Activated naive CD8-positive, alpha-beta T cell treated with anti-CD3 and anti-CD28 coated beads, Interleukin-2, amount 50 U/mL, for 16 hours (primary cell): ENCODE measurements at places on chromosomes 12 and 14.

- no peak for DNase-seq
These were observed 253.4 kb upstream of the KITLG start for GRCh38 chr12:88833641-88834116.

- DNase-seq = no peak
These were observed 7.0 kb upstream of the B4GALNT3 start for GRCh38 chr12:452667-453210.

GRCh38 chr12:59193476-59194050, 273.3 kb upstream of the LRIG3 start:
- DNase-seq = no peak

GRCh38 chr12:21541773-21542172, 15.7 kb downstream of the SPX start:
- no peak for DNase-seq

DNA sequence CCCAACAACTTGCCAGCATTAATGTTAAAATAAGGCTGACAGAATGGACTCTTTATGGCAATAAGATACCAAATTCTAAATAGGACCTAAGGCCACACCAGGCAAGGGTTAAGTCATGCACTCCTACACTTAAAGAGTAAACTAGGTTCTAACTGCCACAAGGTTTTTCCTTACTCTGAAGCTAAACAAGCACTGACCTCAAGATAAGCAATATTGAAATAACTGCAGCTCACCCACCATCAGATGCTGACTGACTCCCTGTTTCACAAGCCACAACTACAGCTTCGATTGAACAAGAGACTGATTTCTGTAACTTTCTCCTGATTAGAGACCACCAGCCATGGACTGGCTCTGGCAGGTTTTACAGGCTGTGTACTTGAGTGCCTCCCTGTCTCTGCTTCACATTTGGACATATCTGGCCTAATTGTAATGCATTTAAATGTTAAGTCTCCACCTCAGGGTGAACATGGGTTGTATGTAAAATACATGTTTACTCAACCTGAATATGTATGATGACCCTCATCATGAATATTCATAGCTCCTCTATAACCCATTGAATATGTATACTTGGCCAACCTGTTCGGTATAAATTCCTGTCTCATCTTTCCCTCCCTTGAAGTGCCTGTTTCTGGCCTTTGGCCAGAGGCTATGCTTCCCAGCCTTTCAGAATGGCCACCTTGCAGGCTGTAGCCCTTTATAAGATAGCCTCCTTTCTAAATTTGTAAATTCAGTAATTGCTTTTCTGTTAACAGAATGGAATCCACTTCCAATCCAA, 70.5 kb upstream of the DAAM1 start:
- DNase-seq = no peak

GRCh38 chr12:113056631-113057488, at the start of gene DTX1:
DTX1 (plus strand) TSS chr12:113056730; CDS start chr12:113058193, 1,463 bp downstream.
- DNase-seq = no peak

GRCh38 chr14:61101803-61102548, 120.9 kb downstream of the SLC38A6 start:
- DNase-seq = no peak

DNA sequence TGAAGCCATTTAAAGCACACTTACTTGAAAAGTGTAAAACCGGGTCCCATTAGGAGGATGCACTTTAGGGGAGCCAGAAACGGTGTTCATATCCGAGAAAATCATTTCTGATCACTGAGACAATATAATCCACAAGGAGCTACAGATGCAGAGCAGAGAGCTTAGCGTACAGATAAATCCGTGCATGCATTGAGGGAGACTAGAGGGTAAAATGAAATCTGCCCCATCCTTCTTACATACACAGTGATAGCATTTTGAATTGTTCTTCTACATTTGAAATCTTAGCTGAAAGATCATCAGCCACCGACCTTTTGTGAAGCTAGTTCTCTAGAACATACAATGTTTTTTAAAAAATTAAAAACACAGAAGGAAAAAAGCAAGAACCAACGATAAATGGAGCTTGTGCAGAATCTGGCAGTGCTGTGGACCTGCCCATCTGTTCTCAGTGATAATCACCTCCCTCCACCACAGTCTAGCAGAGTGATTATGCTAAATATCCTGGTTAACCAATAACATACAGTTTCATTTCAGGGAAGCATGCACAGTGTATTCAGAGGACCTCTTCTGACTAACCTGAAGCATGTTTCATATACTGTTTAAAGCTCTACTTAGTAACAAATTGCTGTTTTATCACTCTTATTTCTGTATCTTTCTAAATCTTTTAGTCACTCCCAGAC, 161.1 kb downstream of the PPFIA2 start:
- DNase-seq = no peak

- DNase-seq = no peak
These were observed 266.2 kb upstream of the PELI2 start for GRCh38 chr14:55851961-55852360.

- no peak for DNase-seq
These were observed 1.3 kb downstream of the CLEC9A start for GRCh38 chr12:10031771-10032175.

DNA sequence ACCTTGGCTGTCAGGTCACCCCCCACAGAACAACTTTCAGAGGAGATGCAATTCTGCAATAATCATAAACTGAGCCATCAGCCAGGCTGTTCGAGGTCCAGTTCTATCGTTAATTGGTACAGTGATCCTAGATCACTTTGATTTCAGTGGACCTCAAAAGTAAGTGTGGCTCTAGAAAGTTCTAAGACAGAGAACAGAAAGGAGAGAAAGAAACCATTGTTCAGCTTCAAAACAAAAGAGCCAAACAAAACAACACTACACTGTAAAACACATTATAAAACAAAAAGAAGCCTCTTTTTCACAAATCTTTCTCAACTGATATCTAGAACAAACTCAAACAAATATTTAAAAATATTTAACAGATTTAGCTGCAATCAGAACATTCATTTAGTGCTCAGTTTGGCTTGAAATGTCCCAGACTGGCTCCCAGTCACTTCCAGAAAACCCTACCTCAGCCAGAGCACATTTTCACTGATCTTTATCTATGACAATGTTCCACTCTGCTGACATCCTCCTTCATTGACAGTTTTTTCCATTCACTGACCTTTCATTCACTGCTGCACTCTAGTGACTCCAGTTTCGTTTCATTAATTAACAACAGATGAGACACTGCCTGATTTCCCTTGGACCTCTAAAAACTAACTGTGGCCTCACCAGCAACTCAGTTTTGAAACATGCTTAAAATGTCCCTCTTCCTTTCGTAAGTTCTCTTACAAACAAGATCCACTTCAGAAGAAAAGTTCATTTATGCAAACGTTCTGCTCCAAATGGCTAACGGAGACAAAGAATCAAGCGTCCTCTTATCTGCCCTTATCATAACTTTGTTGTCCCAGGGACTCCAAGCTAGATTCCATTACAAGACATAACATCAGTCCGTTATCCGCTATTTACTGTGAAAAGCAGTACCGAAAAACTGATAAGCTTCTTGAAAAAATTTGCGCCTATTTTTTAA, 56.8 kb downstream of the DUSP16 start:
- DNase-seq = no peak

DNA sequence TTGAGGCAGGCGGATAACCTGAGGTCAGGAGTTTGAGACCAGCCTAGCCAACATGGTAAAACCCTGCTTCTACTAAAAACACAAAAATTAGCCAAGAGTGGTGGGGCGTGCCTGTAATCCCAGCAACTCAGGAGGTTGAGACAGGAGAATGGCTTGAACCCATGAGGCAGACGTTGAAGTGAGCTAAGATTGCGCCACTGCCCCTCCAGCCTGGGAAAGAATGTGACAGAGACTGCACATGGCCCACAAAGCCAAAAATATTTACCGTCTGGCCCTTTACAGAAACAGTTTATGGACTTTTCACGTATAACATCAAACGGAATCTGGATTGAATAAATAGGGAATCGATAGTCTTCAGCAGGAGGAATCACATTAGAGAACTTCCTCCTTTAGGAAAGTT, 3.5 kb downstream of the RSRC2 start:
- DNase-seq = no peak

DNA sequence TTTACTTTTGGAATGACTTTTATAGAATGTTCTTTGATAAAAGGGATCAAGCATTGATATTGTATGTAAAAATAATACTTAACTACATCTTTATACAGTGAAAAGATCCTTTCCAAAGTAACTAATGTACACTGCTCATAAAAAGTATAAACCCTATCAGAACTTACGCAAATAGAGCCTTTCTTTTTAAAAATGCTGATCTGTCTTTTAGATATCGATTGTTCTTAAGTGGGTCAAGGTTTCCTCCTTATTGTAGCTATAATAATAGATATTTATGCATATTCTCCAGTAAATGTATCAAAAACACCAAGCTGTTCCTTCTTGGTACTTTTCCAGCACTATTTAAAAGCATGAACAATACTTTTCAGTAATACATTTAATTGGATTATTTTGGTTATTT, 68.5 kb downstream of the PPHLN1 start:
- DNase-seq = no peak

- DNase-seq = no peak
These were observed 105.2 kb upstream of the ATF7IP start for GRCh38 chr12:14260011-14260993.

DNA sequence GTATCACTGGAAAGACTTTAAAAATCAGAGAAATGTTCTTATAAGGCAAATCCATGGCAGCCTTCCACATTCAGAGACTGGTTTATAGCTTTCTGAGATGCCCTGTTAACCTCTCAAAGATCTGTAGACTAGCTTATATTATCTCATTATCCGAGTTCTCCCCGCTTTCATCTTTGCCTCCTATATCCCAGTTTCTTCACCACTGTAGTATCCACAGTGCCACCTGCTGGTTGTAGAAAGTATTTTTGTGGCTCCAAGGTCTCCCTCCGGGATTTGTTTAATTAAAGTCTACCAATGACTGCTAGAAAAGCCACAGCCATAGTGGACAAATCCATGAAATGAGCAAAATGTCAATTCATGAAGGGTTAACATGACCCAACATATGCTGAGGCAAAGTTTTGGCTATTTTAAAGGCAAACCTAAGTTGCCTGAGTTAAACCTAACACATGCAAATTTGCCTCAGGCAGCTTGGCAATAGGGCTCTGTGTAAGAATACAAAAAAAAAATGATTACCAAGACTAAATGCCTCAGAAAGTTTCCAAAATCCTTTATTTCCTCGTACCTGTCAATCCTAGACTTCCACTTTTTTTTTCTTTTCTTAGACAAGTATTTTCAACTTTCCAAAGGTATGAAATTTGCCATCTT, 218.8 kb upstream of the BMP4 start:
- DNase-seq = peak; percentile 8

DNA sequence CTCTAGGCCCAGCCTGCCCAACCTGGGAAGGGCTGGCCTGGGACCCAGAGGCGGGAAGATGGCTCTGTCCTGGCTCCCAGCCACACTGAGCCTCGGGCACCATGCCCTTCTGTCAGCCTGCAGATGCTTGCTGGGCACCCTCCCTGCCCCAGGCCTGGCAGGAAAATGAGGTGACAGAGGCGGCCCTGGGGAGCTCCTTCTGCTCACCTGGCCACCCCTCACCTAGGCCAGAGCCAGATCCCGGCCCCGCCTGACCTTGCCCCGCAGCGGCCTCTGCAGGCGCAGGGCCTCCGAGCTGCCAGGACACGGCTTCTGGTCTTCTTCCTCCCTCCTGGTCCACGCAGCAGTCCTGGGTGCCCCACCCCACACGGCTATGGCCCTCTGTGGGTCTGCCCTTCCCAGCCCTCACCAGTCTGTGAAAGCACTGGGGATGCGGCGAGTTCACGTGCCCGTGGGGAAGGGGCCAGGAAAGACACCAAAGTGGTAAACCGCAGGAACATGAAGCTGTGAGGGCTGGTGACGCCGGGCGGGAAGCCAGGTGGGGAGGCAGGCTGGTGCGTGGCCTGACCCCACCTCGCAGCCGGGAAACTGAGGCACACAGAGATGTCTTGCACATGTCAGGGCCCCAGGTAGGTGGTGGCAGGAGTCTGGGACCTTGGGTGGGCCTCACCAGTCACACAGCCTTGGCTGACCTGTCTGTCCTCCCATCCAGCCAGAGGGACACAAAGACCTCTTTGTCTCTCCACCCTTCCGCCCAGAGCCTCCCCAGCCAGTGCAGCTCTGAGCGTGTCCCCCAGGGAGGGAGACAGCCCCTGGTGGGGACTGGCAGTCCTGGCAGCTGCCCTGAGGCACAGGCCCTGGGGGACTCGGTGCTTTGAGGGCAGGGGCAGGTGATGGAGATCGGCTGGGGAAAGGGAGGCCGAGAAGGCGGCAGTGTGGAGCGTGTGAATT, 12.8 kb downstream of the BAG5 start:
- no peak for DNase-seq

DNA sequence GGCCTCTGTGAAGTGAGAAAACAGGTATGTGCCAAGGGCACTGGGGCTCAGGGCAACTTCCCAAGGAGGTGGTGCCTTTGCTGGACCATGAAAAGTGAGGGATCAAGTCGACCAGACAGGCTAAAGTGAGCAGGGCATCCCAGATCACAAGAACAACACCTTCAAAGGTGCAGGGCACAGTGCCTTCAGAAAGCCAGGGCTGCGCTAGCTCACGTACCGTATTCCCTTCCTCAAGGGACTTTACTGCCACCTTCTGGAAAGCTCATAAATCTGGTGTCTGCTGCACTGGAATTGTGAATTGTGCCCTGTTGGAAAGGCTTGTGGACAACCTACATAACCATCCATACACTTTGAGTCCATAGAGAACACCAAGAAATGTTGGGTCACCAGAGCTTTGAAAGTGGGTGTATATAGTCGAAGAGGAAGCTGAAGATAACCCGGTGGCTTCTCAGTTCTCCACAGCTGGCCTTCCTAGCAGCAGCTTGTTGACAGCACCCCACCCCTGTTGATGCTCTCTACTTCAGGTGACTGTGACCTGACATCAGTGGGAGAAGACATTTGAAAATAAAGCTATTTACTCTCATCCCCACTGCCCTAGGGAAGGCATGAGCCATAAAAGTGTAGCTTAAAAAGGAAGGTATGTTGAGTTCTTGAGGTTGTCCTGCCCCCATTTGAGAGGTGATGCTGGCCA, 24.5 kb downstream of the FIGNL2 start:
- DNase-seq = no peak

DNA sequence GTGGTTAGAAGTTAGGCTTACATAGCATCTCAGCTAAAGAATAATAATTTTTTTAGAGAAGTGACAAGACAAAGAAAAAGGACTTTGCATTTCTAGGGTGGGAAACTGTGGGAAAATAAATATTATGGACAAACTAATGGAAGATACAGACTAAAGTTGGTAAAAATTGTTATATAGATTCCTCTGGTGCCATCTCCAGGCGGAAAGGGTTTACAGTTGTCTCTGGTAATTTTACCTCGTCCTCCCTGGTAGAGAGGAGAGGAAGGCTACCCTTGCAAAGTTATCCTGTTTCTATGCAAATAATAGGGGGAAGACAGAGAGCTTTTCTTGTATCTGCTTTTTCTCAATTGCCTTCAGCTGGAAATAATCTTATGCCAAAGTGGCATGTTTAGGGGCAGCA, 5.2 kb downstream of the OR11G2 start:
- DNase-seq = no peak
